ENCODE measurements at places on chromosomes 5 and 9.

DNA sequence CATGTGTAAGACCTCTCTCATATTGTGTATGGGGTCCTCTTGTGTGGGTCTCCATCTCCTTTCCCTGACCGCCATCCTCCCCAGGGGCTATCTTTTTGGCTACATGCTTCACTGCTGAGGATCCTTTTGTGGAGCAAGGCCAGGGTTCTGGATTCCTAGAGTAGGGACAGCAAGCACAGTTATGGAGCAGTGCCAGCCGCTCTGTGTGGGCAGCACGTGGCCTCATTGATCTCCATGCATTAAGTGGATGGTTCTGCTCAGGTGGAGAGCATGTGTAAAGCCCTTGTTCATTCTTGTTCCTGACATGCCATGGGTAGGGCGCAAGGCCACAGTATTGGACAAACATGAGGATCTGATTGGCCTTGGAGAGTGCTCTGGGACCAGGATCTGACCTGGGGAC is 8.9 kb downstream of the PHF2 start:
- H3K4me3 ChIP-seq: no peak overlapping the region
- H3K27ac ChIP-seq: no peak overlapping the region
- peaks cover 7% of the 10 kb centered on the region for H3K36me3 ChIP-seq
- H3K27me3 ChIP-seq: peaks cover 6% of the 10 kb centered on the region
- peaks cover 19% of the 10 kb centered on the region for H3K4me1 ChIP-seq

DNA sequence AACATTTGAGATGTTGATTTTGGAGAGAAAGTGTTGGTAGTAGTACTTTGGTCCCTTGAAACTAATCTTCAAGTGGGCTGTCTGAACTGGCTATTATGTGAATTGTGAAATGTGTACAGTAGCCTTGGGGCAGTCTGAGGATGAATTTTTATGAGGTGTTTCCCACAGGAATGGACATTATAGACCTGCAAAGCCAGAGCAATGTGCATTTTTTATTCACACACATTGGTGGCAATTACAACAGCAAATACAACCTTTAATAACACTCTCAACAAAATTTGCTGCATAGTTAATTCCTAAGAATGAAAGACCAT is 147.0 kb downstream of the PAM start:
- peaks cover 1% of the 10 kb centered on the region for H3K27me3 ChIP-seq
- no peak overlapping the region for H3K4me3 ChIP-seq
- H3K27ac ChIP-seq: peak overlapping the region; percentile 87
- DNase-seq: no peak
- H3K36me3 ChIP-seq: peaks cover 5% of the 10 kb centered on the region

- no peak overlapping the region for H3K4me3 ChIP-seq
- no peak for DNase-seq
- H3K27ac ChIP-seq: no peak overlapping the region
- no peaks in the 10 kb centered on the region for H3K4me1 ChIP-seq
- peaks cover 4% of the 10 kb centered on the region for H3K27me3 ChIP-seq
These were observed 61.8 kb downstream of the DRD1 start for GRCh38 chr5:175382171-175382570.

GRCh38 chr5:52452098-52452497 is 335.6 kb upstream of the ITGA1 start:
- no peak overlapping the region for H3K4me3 ChIP-seq
- H3K36me3 ChIP-seq: no peaks in the 10 kb centered on the region
- H3K27me3 ChIP-seq: no peaks in the 10 kb centered on the region

GRCh38 chr9:71446473-71447411 is 321.6 kb downstream of the CEMIP2 start:
- peaks cover 9% of the 10 kb centered on the region for H3K4me1 ChIP-seq
- no peaks in the 10 kb centered on the region for H3K36me3 ChIP-seq
- no peak overlapping the region for H3K27ac ChIP-seq
- H3K4me3 ChIP-seq: peak overlapping the region; percentile 89
- H3K27me3 ChIP-seq: no peaks in the 10 kb centered on the region

DNA sequence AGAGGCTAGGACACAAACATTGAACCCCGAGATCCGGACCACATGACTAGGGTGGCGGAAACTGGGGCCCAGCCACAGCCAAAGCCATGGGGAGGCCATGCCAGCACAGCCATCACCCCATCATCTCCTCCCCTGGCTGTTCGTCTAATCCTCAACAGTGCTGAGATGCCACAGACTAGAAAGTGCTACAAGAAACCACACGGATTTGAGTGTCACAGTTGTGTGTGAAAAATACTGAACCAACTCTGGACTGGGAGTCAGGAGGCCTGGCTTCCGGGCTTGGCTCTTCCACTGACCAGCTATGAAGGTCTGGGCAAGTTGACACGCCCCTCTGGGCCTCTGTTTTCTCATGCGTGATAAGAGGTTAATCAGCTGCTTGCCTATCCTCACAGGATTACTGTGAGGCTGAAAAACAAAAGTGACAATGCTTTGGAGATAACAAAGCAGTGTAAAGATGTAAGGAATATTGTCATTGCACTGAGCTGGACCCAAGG is 38.8 kb upstream of the SHB start:
- peaks cover 3% of the 10 kb centered on the region for H3K36me3 ChIP-seq
- peaks cover 3% of the 10 kb centered on the region for H3K27me3 ChIP-seq
- no peaks in the 10 kb centered on the region for H3K4me1 ChIP-seq
- DNase-seq: no peak
- no peak overlapping the region for H3K4me3 ChIP-seq
- H3K27ac ChIP-seq: no peak overlapping the region

DNA sequence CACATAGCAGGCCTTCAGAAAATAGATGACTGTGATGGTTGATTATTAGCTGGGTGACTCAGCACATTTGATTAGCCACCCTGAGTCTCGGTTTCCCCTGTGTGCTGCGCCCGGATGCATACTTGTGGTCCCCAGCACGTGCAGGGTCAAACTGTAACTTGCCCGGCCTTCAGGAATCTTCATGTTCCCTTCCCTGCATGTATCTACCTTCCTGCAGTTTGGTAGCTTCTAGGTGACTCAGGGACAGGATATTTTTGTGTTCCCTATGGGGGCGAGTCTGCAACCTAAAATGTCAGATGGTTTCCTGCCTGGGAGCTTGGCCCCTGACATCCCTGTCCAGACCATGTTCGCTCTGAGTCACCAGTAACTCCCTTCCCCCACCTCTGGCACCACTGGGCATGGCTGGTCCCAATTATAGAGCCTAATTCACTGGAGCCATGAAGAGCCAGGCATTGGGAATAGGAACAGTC is 13.2 kb downstream of the PTGS1 start:
- peaks cover 6% of the 10 kb centered on the region for H3K27me3 ChIP-seq
- H3K4me3 ChIP-seq: no peak overlapping the region
- DNase-seq: no peak
- peaks cover 13% of the 10 kb centered on the region for H3K36me3 ChIP-seq

DNA sequence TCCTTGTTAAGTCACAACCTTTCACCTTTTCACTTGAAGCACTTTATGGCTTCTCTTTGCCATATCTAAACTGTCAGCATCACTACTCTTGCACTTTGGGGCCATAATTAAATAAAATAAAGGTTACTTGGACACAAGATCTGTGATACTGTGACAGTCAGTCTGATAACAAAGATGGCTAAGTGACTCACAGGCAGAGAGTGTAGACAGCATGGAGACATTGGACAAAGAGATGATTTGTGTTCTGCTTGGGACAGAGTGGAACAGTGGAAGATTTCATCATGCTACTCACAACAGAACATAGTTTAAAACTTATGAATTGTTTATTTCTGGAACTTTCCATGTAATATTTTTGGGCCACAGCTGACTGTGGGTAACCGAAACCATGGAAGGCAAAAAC is 81.7 kb upstream of the SMC5 start:
- no peaks in the 10 kb centered on the region for H3K36me3 ChIP-seq
- no peak overlapping the region for H3K27ac ChIP-seq
- no peaks in the 10 kb centered on the region for H3K27me3 ChIP-seq
- H3K4me3 ChIP-seq: no peak overlapping the region
- no peak for DNase-seq

GRCh38 chr5:15689836-15690235 is 189.9 kb downstream of the FBXL7 start:
- H3K27ac ChIP-seq: no peak overlapping the region
- H3K4me1 ChIP-seq: peaks cover 25% of the 10 kb centered on the region
- H3K27me3 ChIP-seq: peaks cover 3% of the 10 kb centered on the region
- peaks cover 20% of the 10 kb centered on the region for H3K36me3 ChIP-seq
- no peak overlapping the region for H3K4me3 ChIP-seq
- no peak for DNase-seq

- no peak overlapping the region for H3K4me3 ChIP-seq
- H3K27me3 ChIP-seq: no peaks in the 10 kb centered on the region
- H3K4me1 ChIP-seq: no peaks in the 10 kb centered on the region
- no peak overlapping the region for H3K27ac ChIP-seq
These were observed 407.9 kb upstream of the CYLC2 start for GRCh38 chr9:102587281-102587680.

DNA sequence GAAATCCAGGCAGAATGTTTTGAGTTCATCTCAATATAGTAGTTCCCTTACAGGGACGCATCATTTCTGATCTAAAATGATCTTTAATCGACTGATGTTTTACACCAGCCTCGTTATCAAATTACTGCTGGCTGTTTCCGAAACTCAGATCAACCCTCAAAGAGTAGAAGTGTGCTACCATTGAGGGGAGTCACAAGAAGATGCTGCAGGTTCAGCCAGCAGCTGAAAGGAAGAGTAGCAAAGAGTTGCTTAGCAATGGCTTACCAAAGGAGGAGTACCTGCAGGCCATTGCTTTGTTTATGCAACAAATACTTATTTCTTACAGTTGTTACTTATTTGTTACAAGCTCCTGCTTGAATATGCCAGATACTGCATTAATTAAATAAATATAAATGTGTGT is 144.1 kb downstream of the EBF1 start:
- H3K27me3 ChIP-seq: peaks cover 5% of the 10 kb centered on the region
- no peak for DNase-seq
- H3K4me3 ChIP-seq: no peak overlapping the region
- H3K27ac ChIP-seq: no peak overlapping the region

- DNase-seq: no peak
- no peak overlapping the region for H3K27ac ChIP-seq
- no peaks in the 10 kb centered on the region for H3K4me1 ChIP-seq
- H3K4me3 ChIP-seq: no peak overlapping the region
These were observed 307.5 kb downstream of the MCTP1 start for GRCh38 chr5:94977437-94977836.
